ENCODE measurements at places on chromosomes 16 and 17. TPM values are rescaled to one million over a fixed set of nuclear protein-coding genes. Genes with fewer than 3 reads are reported as not detected.

Gene PIK3R5
- 46.9 TPM for total RNA-seq

DNA sequence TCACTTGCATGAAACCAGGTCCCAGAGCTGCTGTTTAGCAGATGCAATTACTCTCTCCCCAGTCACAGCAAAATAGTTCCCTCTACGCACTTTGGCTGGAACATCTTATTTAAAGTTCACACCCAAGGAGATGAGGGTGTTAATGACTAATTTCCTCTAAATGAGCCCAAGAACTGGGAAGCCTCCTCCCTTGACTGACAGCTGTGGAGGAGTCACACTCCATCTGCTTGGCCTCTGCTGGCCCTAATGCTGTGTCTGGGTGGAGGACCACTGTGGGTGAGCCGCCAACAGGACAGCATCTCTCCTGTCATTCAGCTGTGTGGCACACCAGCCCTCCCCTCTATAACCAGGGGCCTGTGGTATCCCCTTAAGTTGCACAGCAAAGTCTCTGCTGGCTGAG lies 115.4 kb downstream of the SHISA6 start:
- DNase-seq: no peak

DNA sequence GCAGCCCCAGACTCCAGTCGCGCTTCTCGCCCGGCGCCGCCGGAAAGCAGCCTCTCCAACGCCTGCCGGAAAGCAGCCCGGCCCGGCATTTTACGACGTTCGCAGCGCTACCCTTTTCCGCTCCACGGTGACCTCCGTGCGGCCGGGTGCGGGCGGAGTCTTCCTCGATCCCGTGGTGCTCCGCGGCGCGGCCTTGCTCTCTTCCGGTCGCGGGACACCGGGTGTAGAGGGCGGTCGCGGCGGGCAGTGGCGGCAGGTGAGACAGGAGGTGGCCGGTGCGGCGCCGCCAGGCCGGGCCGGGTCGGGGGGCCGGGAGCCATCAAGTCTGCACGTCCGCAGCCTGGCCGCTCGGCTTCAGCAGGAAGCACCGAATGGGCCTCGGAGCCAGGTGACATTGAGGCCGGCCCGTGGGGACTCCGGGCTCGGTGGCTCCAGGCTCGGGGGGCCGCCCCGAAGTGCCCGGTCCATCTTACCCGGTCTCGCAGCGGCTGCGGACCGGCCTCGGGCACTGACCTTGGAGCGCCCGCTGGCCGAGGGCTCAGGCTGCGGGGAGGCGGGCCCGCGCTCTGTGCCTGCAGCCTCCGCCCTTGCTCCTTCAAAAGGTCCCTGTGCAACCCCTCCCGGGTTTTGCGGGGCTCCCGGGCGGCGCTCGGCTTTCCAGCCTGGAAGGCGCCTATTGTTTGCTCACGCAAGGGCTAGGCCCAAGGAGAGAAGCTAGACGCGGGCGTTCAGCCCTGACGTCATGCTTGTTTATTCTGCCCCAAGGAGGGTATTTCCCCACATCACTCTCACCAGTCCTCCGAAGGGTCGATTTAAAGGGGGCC lies at the start of the genes COX4I1 and EMC8:
Gene COX4I1 (plus strand): TSS at position 199 of the 824 bp plus-strand sequence. CDS start 1,511 bp downstream, outside the sequence.
Gene EMC8 (minus strand): TSS at position 48 of the 824 bp plus-strand sequence. CDS start 249 bp downstream, outside the sequence.
- DNase-seq: peak; percentile 93

Gene GRB7
- 3.9 TPM for total RNA-seq

- DNase-seq: no peak
These were observed 79.7 kb downstream of the VAT1L start for GRCh38 chr16:77868052-77868451.

Gene AATK
- total RNA-seq: 0.30 TPM

Gene CACNB1
- 26.6 TPM for total RNA-seq

DNA sequence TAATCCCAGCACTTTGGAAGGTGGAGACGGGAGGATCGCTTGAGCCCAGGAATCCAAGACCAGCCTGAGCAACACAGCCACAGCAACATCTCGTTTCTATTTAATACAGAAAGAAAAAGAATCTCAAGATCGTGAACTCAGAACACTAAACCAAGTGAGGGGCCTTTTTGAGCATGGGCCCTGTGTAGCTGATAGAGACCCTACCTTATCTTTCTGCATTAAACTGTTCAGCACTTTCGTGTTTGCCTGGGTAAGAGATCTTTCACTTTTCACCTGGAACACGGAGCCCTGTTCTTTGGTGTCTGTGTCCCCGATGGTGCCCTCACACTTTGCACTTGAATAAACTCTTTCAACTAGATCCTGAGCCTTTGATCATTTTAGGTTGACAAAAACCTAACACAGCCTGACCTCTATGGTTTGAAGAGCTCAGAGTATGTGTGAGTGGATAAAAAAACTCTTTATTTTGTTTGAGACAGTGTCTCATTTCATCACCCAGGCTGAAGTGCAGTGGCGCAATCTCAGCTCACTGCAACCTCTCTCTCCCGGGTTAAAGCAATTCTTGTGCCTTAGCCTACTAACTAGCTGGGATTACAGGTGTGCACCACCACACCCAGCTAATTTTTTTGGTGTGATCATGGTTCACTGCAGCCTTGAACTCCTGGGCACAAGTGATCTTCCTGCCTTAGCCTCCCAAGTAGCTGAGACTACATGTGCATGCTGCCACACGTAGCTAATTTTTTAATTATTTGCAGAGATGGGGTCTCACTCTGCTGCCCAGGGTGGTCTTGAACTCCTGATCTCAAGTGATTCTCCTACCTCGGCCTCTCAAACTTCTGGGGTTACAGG lies 83.8 kb upstream of the GRIN2A start:
- no peak for DNase-seq

Gene TMEM170A
- total RNA-seq: 21.8 TPM

- no peak for DNase-seq
These were observed 43.4 kb downstream of the ZNF18 start for GRCh38 chr17:11953924-11954323.

Gene STH
- not detected for total RNA-seq

GRCh38 chr17:71983828-71984227 lies 137.0 kb upstream of the SOX9 start:
- no peak for DNase-seq

- DNase-seq: no peak
These were observed 60.8 kb downstream of the TMEM235 start for GRCh38 chr17:78291944-78292910.

DNA sequence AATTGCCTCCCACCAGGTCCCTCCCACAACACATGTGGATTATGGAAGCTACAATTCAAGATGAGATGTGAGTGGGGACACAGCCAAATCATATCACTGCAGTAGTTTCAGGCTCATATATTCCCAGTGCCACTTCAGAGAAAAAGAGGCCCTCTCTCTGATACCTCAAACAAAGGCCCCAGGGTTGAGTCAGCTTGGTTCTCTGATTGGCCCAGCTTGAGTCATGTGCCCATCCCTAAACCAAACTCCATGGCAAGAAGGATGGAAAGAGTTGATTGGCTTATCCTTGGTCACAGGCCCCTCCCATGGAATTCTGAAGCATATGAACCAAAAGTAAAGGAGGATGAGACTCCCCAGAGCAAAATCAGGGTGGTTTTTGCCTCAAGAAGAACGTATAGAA lies 75.9 kb upstream of the IRX6 start:
- DNase-seq: no peak

DNA sequence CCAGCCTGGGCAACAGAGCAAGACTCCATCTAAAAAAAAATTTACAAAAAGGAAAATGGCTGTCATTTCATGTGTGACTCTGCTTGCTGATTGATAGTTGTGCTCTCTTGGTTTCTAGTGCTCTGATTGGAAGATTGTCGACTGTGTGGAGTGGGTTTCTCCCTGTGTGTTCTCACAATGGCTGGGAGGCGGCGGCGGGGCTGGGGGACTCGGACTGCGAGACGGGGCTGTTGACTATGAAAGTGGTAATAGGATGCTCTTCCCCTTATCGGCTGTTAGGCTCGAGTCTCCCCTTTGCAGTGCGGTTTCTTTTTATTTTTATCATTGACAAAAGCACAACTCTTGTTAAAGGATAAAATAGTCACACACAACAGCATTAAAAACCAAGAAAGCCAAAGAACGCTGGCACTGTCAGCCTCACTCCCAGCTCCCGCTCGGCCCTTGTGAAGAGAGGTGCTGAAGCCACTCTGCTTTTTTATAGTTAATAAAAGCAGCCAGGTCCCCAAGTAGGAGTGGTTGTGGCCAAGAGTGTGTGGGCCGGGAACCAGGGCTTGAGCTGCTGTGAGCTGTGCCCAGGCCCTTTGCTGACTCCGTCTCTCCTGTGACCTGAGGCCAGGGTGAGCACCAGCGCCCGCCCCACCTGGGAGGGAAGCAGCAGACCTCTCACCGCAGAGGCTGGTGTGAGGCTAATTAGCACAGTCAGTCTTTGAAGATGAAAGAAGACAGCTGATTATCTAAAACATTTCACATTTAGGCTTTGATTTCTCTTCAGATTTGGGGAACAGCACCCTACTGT lies 36.5 kb downstream of the TBCD start:
- DNase-seq: no peak

Gene OTOP2
- total RNA-seq: not detected

Gene TP53TG3C
- total RNA-seq: not detected

GRCh38 chr17:71461498-71462169 lies 659.2 kb upstream of the SOX9 start:
- no peak for DNase-seq

- no peak for DNase-seq
These were observed 20.4 kb upstream of the WDR45B start for GRCh38 chr17:82668631-82669099.

GRCh38 chr17:39177256-39177655 lies 11.3 kb upstream of the ARL5C start:
- no peak for DNase-seq

- no peak for DNase-seq
These were observed 101.7 kb upstream of the CREBBP start for GRCh38 chr16:3982216-3982615.

GRCh38 chr17:17175917-17176316 lies 30.2 kb downstream of the PLD6 start:
- no peak for DNase-seq

- no peak for DNase-seq
These were observed 806 bp downstream of the RAD51C start for GRCh38 chr17:58693208-58693607.

DNA sequence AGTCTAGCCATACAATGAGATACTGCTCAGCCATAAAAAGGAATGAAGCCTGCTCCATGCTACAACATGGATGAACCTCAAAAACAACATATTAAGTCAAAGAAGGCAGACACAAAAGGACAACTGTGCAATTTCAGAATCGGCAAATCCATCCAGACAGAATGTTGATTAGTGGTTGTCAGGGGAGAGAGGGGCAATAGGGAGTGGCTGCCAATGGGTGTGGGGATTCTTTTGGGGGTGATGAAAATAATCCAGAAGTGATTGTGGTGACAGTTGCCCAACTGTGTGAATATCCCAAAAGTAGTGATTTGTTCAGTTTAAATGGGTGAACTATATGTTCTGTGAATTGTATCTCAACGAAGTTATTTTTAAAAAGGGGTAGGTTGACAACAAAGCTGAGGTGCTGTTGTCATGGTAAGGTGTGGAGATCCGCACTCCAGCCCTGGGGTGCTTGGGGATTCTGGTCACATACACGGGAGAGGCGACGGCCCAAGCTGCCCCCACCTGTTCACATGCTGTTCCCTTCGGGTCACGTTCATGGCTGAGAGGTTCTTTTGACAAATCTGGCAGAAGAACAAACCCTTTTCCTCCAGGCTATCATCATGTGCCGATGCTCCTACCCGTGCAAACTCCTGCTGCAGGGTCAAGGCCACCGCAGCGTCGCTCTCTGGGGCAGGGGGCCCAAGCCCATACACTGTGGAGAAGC lies 9.6 kb downstream of the SLX4 start:
- DNase-seq: no peak

GRCh38 chr16:72198771-72199201 lies 26.8 kb upstream of the PMFBP1 start:
- no peak for DNase-seq

Gene WFDC1
- total RNA-seq: not detected

GRCh38 chr17:39665642-39666224 lies 584 bp downstream of the TCAP start:
- DNase-seq: no peak

- no peak for DNase-seq
These were observed 65.7 kb downstream of the MARF1 start for GRCh38 chr16:15576960-15577958.

Gene CALB2
- total RNA-seq: not detected

Gene USP31
- total RNA-seq: 4.6 TPM

DNA sequence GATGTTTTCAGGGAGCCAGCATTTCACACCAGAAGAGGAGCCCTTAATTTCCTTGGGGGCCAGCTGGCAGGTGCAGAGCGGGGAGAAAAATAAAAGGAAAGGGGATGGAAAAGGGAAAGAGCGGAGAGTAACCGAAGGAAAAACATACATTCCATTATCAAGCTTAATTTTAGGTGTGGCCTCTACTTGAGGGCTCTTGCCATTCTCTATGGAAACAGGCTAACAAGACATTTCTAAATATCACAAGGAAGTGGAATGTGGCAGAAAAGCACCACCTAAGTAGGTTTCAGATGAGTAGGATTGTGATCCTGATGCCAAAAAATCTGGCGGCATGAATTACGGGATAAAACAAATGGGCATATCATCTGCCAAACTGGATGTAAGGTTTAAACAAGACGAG lies 970 bp upstream of the DYNC1LI2 start:
- DNase-seq: no peak

Gene VMO1
- total RNA-seq: not detected

DNA sequence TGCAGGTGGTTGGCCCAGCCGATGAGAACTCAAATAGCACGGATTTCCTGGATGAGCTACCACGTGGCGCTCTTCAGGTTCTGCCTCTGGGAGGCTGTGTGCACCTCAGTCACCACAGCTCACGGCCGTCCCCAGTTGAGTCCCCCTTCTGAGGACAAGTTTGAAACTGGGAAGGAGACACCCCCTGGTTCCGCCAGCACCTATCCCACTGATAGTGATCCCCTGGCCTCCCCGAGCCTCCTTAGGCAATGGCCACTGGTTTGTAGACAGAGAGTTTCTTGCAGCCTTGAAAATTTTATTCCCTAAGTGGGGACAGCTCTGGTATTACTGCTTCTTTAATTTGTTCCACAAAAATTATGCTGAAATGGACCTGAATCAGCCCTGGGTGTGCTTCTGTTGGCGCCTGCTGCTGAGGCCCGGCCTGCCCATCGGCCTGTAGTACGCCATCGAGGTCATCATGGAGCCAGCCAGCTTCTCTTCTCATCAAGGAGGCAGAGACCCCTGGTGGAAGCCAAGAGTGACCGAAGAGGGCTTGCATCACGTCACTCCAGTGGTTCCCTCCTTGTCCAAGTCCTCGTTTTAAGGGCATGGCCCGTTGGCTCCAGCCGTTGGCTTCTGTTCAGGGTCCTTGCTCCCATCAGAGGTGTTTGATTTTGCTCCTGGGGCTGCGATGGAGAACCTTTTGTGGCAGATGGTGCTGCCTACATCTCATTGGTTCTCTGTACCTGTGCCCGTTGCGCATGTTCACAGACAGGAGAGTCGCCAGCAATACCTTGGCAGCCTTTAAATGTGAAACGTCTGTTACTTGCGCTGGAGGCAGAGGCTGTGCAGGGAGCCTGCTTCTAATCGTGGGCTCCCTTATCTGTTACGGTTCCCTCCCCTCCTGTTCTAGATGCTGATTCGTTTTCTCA lies 9.3 kb downstream of the SMCR8 start:
- DNase-seq: no peak

Gene FZD2
- not detected for total RNA-seq

Gene GDPD3
- total RNA-seq: 25.8 TPM

Gene TPSG1
- not detected for total RNA-seq

GRCh38 chr17:65109990-65110680 lies 27.0 kb upstream of the RGS9 start:
- DNase-seq: no peak

Measured in activated naive CD4-positive, alpha-beta T cell treated with anti-CD3 and anti-CD28 coated beads, Interleukin-2, amount 50 U/mL, for 72 hours (primary cell).